ENCODE measurements at places on chromosomes 6 and 20.
A peak's percentile ranks its signal among the peaks of the same experiment; 100 is the strongest.

GRCh38 chr20:51616060-51616459, 73.5 kb upstream of the NFATC2 start:
- DNase-seq, result no peak

GRCh38 chr6:45881705-45882467, 133.8 kb downstream of the CLIC5 start:
- no peak for DNase-seq

- peak; percentile 22 for DNase-seq
These were observed 299.1 kb upstream of the PRDM1 start for GRCh38 chr6:105786890-105787655.

DNA sequence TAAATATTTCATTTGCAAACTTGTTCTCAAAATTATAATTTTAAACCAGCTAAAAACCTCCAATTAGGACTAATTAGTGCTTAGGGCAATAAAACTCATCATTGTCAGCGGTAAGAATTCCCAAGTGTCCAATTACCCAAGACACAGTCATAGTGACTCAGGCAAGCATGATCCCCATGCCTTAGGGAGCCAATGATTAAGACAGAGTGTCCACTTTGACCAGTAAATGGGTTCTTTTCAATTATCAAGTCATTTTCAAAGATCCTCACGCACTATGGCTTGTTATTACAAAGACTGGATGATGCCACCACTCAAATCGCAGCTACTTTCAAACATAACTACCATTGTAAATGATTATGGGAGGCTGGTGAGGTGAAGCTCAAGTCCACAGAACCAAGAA, 114.0 kb downstream of the BFSP1 start:
- DNase-seq, result no peak

DNA sequence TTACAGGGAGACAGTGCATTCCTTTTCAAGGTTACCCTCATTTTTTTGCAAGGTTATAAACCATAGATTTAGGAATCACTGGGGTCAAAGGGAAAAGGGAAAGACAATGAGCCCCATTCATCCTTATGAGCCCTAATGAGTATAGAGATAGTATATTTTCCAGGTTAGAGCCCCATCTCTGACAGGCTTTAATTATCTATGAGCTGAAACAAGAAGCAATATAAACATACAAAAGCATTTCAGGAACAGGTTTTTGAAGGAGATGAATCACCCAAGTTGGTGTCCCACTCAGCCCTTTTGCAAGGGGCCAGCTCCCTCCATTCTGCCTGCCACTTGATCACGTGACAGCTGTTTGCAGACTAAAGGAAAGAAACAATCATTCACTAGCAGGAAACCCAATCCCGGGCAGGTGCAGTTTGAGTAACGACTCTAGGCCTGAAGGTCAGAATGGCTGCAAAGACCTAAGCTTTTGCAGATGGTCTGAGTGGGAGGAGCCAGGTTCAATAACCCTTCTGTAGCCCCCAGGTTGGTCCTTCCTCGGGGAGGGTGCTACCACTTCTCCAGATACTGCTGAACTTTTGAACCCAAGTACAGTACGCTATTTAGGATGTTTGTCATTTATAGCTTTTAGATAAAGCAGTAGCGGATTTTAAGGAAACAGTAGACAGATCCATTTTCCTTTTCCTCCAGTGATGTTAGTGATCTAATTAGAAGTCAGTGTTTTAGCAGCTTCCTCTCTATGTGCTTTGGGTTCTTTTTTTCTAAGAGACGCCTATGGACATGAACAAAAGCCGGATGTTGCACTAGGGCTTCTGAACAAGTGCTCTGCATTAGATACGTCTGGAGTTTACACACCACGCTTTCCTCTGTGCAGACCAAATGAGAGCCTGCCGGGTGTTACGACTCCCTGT, 253.2 kb downstream of the SOX4 start:
- DNase-seq, result no peak

DNA sequence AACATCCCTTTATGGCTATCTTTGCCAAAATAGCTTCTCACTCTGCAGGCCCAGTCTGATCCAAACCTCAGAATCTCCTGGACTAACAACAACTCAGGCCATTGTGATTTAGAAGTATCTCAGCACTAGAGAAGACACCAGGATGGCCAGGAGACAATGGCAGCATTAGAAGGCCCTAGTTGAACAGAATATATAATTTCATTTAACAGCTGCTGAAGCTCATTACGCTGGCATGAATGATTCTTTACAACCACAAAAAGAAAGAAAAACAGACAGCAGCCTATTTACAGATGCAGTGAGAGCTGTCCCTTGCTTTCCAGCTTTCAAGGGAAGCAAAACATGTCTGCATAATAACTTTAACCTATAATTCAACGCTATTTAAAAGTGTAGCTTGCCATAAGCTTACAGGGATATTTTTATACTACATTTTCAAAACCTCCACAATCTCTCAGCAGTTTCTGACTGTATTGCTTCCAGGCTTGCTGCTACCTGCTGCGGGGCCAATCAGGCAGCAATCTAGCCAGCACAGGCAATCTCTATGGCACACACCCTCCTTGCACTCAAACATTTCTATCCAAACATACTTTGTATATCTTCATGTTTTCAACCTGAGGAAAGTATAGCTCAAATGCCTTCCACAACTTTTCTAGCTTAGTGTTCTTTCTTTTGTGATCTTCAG, 107.3 kb downstream of the OGFRL1 start:
- DNase-seq, result no peak
